Iris pigment epithelial cell (primary cell): ENCODE measurements at places on chromosomes 6 and 20.
A peak's percentile ranks its signal among the peaks of the same experiment; 100 is the strongest.

DNA sequence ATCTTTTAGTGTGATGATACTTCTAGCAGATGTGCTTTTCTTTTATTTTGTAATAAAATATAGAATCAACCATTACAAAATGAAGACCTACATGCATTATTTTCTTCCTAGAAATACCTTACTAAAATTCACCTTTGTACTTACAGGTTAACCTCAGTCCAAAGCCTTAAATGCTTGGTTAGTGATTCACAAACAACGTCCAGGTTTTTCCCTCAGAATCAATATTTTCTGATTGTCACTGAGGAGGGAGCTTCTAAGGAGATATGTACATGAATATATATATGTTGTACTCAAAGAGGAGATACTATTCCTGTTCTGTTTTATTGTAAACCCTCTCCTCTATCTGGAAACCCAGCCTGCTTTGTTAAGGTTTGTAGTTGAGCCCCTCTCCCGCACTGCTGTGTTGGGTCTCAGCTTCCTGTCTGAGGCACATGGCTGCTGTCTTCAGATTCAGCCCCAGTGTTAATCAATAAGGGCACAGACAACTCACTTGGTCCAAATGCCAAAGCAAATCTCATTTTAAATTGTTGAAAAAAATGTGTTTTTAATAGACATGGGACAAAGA lies 33.9 kb upstream of the HS3ST5 start:
- DNase-seq: no peak

GRCh38 chr6:75130784-75131183 lies 75.1 kb downstream of the COL12A1 start:
- DNase-seq: peak; percentile 91

DNA sequence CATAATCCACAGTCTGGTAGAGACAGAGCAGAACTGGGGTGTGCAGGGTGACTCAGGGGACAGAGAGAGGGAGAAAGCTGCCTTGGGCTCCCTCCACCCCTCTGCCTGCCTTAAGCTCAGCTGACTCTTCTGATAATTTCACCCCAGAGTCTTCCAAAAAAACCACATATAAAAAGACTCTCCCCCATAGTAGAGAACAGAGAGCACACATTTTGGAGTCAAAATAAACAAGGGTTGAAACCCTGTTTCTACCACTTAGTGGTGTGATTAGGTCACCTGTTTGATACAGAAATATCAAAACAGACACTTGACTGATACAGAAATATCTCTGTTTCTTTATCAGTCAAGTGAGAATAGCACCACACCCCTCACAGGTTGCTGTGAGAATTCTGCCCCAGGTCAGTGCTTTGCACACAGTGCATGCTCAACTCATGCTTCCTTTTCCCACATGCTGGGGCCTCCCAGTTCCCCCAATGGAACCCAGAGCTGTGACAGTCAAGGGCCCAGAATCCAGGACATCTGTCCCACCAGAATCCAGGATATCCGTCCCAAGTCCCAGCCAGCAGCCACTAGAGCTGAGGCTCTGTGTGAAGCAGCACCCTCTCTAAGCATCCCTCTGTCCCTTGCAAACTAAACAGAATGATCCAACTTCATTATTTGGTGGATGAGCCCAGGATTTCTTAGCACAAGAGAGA lies 1.2 kb downstream of the TREML2 start:
- no peak for DNase-seq

GRCh38 chr6:147053311-147053921 lies 150.8 kb upstream of the STXBP5 start:
- DNase-seq: no peak

- DNase-seq: peak; percentile 97
Observed at GRCh38 chr6:89035252-89036101, 45.1 kb upstream of the PNRC1 start.

- DNase-seq: no peak
Observed at GRCh38 chr6:7554533-7555275, 13.2 kb downstream of the DSP start.

- no peak for DNase-seq
Observed at GRCh38 chr6:25623879-25624278, 28.1 kb upstream of the SCGN start.

DNA sequence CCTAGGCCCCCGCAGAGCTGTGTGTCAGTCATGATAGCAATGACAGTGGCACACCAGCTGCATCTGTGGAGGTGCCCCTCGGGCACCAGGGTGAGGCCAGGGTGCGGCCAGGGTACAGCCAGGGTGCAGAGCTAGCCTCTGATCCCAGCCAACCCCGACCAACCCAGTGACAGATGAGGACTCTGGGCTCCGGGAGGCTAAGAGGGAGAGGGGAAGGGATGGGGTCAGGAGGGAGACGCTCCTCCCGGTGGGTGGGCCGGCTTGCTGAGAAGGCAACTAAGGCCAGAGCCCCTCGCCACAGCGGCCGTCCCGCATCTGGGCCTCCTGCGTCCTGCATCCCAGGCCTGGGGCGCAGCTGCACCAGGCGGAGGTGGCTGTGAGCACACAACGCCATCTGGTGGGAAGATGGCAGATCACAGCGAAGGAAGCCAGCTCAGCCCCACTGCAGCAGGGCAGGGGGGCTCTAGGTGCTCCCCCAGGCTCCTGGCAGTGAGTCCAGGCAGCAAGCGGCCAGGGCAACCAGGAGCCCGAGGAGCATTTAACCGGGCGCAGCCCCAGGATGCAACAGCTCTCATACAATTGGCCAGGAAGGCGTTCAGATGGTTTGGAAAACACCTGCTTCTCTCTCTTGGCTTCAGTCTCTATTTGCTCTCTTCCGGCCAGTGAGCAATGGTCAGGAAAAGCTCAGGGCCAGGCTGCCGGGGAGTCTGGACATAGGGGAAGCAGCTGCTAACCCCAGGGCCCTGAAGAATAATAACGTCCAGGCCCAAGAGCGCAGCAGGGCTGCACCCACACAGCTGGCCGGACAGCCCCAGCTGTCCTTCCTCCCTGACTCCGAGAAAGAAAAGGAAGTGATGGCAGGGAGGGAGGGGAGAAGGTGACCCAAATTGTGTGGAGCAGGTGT lies 169.4 kb downstream of the TAF4 start:
- DNase-seq: peak; percentile 29

DNA sequence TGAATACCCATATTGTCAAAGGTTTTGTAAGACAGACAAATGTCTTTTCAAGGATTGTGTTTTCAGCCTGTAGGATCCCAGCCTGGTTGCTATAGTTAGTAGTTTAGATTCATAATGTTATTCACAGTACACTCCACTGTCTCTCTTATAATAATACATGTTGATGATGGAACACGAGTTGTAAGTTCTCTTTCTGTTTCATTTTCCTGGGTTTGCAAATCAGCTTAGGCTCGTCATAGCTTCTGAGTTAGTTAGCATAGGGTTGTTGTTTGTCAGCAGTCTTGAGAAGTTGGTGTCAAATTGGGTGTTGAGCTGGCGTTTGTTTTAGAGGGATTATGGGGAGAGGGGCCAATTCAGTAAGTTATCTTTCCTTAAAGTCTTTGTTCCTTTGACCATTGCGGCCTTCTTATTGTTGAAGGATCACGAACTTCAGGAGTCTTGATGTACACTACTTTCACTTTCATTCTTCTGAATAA lies 45.8 kb downstream of the QKI start:
- DNase-seq: peak; percentile 59

GRCh38 chr20:48824830-48825565 lies 2.8 kb downstream of the PREX1 start:
- no peak for DNase-seq

DNA sequence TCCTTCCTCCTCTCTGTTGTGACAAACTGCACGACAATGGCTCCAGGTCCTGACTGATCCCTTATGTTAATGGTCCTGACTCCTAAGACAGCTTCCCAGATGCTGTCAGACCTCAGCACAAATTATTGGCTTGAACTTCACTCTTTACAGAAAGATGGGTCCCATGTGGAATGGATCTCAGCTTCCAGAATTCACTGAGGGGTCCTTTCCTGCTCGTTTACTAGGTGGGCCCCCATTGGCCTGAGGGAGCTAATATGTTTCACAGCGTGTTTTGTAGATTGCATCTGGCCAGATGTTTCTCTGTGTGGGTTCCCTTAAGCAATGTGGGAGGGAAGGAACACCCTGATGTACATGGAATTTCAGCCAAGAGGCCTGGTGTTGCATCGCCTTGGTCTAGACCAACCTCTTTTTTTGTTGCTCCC lies 826.6 kb downstream of the MAFB start:
- DNase-seq: no peak

- DNase-seq: no peak
Observed at GRCh38 chr6:106688177-106688951, 59.0 kb downstream of the QRSL1 start.

- DNase-seq: no peak
Observed at GRCh38 chr6:15739867-15740266, 77.0 kb upstream of the DTNBP1 start.

GRCh38 chr20:1469925-1470571 lies 3.4 kb upstream of the NSFL1C start:
- peak; percentile 98 for DNase-seq
